ENCODE measurements at places on chromosomes 4 and X.

- DNase-seq = no peak
Measured at GRCh38 chr4:24932515-24933225, 19.8 kb upstream of the CCDC149 start.

DNA sequence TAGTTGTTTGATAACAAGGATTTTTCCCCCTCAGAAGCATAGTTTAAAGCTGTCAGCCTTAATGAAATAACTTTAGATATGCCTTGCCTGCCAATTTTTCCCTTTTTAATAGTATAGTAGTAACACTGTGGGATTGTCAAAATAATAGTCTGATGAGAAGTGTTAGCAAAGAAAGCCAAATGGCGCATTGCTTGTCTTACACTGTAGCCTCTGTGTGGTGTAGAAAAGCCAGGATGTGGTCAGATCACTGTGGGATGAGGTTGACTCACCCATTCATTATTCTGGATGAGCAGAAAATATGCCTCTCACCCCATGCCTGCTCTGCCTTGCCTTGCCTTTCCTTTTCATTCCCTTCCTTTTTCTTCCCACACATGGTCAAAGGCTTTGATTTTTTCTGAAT is 257.8 kb upstream of the NRK start:
- DNase-seq = no peak

- DNase-seq = no peak
Measured at GRCh38 chr4:160184884-160185283, 1082.0 kb downstream of the RAPGEF2 start.

- no peak for DNase-seq
Measured at GRCh38 chr4:10089346-10089745, 27.3 kb downstream of the WDR1 start.
